ENCODE measurements at places on chromosomes 16 and 17.

DNA sequence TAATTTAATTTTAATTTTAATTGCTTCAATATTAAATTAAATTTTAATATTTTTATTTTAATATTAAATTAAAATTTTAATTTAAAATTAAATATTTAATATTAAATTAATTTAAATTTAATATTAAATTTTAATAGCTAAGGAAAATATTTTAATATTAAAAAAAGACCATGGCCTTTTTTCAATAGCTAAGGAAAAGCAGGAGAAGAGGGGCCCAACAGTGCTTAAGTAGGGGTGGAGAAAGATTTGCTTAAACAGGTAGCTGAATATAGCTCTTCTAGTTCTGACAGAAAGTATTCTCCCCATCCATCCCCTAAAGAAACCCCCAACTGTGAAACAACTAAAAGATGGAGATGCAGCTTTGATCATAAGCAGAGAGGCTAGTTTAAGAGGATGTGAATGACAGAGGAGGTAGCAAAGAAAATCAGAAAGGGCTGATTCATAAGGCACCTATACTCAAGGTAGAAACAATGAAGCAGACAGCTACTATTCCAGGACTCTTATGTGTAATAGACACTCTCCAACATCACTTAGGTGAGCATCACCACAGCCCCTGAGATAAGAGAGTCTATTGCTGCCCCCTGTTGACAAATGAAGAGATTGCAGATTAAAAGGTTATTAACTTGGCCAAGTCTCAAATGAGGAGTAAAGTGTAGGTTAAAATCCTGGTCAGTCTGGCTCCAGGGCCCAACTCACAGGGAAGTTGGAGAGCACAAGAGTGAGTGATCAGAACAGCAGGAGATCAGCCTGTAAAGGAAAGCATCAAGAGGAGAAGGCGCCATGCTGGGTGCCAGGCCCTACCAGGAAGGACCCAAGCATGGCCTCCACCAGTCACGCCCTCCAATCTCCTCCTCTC lies 7.8 kb upstream of the RNASEK start:
- DNase-seq: peak; percentile 47

DNA sequence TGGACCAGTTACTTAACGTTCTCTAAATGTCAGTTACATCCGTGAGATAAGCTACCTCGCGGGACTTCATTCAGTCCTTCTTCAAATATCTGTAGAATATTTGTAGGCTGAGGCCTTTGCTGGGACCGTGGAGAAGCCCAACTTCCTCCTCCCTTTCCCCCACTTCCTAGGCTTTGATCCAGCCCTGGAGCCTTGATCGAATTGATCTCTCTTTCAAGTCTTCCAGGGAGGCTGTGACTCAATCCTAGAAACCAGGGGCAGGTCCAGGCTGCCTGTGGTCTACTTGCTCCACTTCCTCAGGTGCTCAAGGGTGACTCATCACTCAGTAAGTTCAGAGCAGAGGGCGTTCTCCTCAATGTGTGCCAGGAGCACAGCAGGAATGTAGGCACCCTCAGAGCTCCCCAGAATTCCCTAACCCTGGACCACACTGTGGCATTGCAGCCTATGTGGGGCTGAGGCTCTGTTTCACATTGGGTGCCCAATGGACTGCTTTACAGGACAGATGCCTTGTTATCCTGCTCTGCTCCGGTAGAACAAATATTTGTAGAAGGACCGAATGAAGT lies 11.2 kb upstream of the CEP20 start:
- DNase-seq: no peak

DNA sequence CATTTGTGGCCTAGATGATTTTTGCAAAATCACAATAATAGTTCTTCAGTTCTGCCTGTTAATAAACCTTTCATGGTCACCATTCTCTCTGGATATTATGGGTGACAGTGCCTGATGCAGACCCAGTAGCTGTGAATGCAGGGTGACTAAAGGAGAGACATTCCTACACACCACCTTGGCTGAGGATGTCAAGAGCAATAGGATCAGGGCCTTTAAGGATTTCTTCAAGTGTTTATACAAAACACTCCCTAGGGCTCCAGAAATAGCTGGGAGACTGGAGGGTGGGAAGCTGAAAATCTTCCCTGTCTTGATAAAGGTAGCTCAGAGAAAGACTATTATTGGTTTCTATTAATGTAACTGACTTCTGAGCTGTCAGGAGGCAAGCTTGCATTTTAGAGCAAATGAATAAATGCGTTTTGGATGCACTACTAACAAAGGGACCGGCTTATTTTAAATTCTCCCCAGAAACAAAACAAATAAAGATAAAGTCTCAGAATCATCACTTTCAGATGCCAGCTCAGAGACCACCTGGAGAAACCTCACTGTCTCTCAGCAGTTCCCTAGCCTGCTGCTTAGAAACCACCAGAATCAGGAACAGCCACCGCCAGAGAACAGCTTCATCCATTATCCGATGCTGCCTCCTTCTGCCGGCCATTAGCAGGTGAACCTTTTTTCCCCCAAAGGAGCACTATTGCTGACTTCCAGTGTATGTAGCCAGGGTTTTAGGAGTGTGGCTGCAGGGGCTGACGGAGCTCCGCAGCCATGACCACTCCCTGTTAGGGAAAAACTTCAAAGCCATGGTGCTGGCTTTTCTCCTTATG lies 171.4 kb upstream of the DYNLRB2 start:
- DNase-seq: no peak

- DNase-seq: no peak
Observed at GRCh38 chr17:7038025-7038862, 2.4 kb downstream of the SLC16A13 start.

- no peak for DNase-seq
Observed at GRCh38 chr17:58336456-58337209, 8.0 kb upstream of the TSPOAP1 start.

DNA sequence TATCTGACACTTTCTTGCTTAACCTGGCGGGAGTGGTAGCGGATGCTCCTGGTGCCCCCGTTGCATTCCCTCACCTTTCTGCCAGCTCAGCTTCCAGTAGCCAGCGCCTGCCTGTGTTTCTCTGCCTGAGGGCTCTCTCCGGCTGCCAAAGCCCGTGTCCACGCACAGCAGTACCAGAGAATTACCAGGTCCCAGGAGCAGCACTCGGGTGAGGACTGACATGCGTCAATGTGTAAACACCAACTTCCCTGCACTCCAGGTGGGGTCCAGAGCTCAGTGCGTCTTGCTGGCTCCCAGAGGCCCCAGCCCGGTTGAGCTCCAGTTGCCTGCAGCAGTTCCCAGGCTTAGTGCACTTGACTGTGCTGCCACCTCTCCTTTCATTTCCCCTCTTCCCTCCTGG lies 54.8 kb downstream of the CDH13 start:
- no peak for DNase-seq

GRCh38 chr17:42333053-42333452 lies 44.8 kb downstream of the STAT5A start:
- no peak for DNase-seq

- DNase-seq: no peak
Observed at GRCh38 chr16:78993346-78993745, 607.2 kb downstream of the MAF start.

DNA sequence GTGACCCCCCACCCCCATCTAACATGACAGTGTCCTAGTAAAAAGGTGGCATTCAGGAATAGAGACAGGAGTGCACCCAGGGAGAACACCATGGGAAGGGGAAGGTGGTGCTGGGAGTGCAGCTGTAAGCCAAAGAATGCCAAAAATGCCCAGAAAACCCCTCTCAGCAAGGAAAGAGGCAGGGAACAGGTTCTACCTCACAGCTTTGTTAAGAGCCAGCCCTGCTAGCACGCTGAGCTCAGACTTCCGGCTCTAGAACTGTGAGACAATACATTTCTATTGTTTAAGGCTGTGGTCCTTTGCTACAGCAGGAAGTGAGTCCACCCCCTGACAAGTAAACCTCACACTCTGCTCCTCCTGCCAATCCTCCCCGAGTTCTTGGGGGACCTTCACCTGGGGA lies 302.4 kb upstream of the N4BP1 start:
- DNase-seq: no peak

- DNase-seq: no peak
Observed at GRCh38 chr17:47834756-47835155, 3.3 kb downstream of the LRRC46 start.

- no peak for DNase-seq
Observed at GRCh38 chr17:41917192-41917591, 1.6 kb downstream of the ACLY start.

- DNase-seq: no peak
Observed at GRCh38 chr17:59406808-59407381, 75.4 kb downstream of the YPEL2 start.

DNA sequence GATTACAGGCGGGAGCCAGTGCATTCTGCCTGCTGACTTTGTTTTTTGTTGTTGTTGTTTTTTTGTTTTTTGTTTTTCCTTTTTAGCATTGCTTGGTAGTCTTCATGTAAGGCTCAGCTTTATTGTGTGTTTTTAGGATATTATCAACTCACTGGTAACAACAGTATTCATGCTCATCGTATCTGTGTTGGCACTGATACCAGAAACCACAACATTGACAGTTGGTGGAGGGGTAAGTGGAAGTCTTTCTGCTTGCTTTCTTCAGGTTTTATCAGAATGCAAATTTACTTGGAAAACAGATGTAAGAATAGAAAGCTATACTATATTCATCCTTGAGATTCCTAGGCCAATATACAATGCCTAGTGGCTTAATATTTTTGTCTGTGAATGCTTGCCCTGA lies 3.3 kb upstream of the CMTM1 start:
- no peak for DNase-seq

DNA sequence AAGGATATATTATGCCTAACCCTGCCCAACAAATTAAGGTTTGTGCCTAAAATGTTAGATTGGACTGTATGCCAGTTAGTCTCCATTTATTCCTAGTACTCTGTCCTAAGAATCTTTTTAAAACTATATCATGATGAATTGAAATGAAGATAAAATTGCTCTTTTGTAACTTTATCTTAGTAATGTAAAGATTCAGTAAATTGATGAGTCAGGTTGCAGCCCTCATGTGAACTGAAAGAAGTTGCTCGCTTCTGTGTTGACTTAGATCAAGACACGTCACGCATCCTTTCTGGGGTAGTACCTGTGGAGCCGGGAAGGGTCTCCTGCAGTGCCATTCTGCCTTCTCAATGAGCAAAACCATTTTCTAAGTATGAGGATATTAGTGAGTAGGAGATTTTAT lies 63.3 kb downstream of the GAN start:
- no peak for DNase-seq

- DNase-seq: no peak
Observed at GRCh38 chr17:20184181-20184580, 175.0 kb downstream of the SPECC1 start.

DNA sequence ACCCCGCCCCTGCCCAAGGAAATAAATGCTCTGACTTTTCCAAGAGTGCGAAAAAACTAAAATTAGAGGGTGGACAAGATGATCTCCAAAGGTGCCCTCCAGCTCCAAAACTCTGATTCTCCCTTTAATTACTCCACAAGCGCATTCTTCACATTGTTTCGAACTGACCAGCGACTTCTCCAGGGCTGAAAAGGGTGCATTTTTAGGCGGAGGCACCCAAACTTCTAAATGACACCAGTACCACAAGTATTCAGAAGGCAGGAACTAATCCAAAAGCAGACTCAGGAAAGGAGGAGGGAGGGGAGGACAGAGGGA lies 750 bp downstream of the ZFHX3 start:
- DNase-seq: no peak

DNA sequence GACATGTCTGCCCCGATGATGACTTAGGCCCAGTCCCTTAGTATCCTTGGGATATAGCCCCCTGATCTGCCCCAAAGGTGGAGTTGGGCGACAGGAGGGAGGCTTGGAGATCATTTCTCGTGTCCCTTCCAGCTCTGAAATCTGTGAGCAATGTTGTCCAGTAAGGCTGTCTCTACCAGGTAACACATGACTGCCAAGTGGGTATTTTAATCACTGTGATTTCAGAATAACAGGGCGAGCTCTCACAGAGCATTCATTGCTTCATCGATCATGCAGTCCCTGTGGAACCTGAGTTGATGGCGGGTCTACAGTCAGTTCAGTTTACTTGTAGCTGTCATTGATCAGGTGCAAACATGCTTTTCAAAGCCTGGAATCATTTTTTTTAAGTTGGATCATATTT lies 39.2 kb downstream of the KSR1 start:
- no peak for DNase-seq

- no peak for DNase-seq
Observed at GRCh38 chr16:86143666-86144065, 244.7 kb downstream of the IRF8 start.

GRCh38 chr16:9996221-9996620 lies 186.0 kb downstream of the GRIN2A start:
- DNase-seq: no peak

GRCh38 chr17:28467456-28468025 lies 5.9 kb upstream of the SLC13A2 start:
- DNase-seq: no peak

DNA sequence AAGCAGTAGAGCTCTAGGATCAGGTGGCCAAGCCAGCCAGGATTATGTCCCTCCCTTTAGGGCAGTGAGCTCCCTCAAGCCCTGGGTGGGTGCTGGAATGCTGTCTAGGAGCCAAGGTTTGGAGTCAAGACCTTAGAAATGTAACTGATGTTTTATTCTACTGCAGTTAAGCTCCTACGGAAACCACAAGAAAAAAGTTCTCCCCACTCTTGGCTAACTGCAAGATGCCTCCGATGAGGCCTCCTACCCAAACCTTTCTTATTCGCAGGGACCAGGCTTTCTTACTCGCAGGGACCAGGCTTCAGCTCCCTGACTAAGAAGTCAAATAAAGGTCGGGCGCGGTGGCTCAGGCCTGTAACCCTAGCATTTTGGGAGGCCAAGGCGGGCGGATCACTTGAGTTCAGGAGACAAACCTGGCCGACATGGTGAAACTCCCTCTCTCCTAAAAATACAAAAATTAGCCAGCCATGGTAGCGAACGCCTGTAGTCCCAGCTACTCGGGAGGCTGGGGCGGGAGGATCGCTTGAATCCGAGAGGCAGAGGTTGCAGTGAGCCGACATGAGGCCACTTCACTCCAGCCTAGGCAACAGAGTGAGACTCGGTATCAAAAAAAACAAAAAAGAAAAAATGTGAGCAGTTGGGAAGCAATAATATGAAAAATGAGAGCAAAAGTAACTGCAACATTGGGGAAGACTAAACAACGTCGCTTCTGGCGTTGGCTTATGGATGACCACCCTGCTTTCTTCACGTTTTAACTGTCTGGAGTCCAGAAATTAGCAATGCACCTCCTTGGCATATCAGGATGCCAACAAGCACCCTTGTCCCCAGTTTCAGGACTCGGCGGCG lies 31.7 kb upstream of the ARL4D start:
- DNase-seq: no peak

- no peak for DNase-seq
Observed at GRCh38 chr16:50781518-50781917, 39.6 kb downstream of the CYLD start.

GRCh38 chr17:18968345-18968744 lies 16.4 kb downstream of the SLC5A10 start:
- no peak for DNase-seq

DNA sequence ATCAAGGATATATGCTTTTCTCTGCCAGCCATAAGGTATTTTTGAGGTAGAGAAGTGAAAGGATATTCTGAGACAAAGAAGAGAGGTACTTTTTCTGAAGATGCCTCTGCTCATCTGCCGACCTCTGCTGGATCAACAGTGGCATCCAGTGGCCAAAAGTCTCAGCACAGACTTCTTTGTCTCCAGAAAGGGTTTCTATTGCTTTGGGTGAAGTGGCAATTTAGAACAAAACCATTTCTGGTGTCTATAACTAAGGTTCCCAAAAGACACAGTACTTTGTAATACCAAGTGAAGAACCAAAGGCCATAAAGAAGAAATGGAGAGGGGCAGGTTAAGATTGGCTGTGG lies 155.2 kb upstream of the C17orf78 start:
- DNase-seq: no peak

- no peak for DNase-seq
Observed at GRCh38 chr16:55868980-55869379, 6.2 kb downstream of the CES5A start.
